ENCODE measurements at places on chromosomes 4 and X.

- DNase-seq, result no peak
These were observed 18.8 kb downstream of the ATP1B4 start for GRCh38 chrX:120380699-120381098.

DNA sequence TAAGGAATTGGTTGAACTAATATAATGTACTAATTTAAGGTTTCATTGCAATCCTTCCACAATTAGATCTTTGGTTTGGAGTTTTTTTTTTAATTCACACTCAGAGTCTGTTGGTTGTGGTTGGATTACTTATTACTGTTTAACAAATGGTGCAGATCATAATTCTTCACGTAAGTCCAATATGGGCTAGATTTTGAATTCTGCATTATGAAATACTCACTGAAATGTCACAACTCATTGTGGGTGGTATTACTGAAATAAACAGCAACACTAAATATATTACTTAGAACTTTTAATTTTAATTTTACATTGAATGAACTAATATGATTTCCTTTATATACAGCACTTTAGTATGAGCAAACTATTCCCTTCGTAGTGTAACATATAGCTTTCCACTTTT is 94.2 kb upstream of the MYOZ2 start:
- DNase-seq, result no peak

DNA sequence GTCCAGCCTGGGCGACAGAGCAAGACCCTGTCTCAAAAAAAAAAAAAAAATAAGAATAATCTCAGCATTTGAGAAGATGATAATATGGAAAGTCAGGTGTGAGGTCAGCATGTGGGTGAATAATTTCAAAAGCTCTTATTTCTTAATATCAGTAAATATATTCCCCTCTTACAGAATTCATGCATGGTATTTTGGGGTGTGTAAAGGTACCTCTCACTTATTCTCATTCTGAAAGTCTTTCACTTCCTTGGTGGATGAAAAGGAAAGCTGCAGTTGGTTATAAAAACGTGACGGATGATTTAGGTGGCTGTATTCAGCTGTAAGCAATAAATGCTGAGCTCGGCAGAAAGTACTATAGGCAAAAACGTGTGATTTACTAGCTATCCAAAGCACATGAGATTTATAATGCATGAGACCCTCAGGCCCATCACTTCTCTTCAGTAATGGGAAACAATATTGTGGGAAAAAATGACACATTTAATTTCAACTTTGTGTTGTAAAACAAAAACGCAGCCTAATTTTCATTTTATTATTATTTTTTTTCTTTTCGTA is 353.2 kb upstream of the MAGEB2 start:
- DNase-seq, result no peak

- DNase-seq, result no peak
These were observed 355.7 kb upstream of the GNPDA2 start for GRCh38 chr4:45082101-45082500.

DNA sequence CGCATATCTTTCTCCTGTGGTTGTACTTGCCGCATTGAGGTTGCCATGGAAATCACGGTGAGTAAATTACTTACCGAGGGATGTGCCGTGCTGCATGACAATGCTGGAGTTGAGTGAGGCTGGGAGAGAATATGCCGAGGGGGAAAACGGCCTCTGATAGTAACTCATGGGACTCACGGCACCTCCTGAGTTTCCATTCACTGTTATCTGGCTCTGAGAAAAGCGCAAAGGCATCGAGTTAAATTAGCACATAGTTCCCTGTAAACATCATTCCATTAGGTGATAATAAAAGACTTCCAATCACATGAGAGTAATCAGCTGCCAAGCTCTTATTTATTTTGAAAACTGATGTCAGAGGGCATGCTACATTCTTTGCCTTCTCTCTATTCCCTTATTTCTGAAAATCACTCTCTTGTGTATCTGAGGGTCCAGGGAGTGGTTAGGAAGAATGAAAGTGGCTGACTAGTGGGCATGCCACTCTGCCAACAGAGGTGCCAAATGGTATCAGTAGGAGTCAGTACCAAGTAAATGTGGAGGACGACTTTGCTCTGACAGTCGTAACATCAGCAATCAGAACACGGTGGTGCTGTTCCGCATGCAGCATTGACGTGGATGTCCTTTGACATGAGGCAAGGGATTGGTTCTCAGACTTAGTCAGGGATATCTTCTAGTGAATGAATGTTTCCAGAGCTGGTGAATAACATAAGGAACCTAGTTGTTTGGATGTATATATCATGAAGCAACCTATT is 126.9 kb upstream of the PDLIM3 start:
- no peak for DNase-seq

DNA sequence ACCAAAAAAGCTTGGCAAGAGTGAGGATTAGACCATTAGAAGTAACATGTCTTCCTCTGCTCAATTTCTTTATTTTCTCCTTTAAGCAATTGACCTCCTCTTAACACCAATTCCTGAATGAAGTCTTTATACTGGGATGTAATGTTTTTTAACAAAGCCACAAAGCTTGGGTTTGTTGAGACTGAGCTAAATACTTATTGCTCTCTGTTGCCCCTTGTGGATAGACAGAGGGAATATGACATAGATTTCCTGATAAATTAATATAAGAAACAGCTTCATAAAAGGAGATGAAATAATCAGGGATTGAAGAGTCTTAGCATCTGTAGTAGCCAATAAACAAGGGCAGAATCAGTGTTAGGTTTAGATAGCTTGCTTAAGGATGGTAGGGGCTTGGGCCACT is 57.6 kb downstream of the CCDC160 start:
- DNase-seq, result no peak

DNA sequence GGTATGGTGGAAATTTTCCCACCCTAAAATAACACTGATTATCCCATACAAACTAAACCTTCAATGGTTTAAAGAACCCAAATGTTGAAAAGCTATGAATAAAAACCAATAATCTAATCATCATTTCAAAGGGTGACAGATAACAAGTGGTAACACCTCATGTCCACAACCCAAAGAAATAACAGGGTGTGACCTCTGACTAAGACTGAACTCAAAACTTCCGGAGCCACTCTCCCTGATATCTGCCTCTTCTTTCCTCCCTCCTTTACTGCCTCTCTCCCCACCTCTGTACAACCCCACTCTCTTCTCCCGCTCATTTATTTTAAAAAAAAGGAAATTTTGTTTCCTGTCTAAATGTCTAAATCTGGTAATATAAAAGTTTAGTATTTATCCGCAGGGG is 11.5 kb downstream of the FBXW7 start:
- no peak for DNase-seq

GRCh38 chrX:103640401-103641155 is 11.8 kb downstream of the TCEAL1 start:
- no peak for DNase-seq

- DNase-seq, result no peak
These were observed 217.7 kb upstream of the INTU start for GRCh38 chr4:127414951-127415606.

GRCh38 chrX:19097553-19098283 is 24.6 kb downstream of the ADGRG2 start:
- DNase-seq, result no peak

GRCh38 chr4:34009951-34010350 is 2234.4 kb downstream of the ARAP2 start:
- no peak for DNase-seq

DNA sequence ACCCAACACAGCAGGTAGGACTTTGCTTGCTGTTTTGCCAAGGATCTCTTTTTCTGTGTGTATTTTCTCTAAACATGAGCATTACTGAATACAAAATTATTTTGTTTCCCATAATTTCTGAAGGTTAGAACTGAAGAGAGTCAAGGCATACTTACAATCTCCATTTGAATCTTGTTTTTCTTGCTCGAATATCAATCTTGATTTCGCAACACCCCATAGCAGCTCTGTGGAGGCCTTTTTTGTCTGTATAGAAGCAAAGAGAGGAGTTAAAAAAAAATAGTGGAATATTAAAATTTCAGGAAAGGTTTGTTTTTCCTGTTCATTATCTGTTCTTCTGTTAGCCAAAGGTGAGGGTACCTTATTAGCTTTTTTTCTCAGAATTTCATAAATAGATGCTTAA is 92.9 kb downstream of the TNIP2 start:
- no peak for DNase-seq

DNA sequence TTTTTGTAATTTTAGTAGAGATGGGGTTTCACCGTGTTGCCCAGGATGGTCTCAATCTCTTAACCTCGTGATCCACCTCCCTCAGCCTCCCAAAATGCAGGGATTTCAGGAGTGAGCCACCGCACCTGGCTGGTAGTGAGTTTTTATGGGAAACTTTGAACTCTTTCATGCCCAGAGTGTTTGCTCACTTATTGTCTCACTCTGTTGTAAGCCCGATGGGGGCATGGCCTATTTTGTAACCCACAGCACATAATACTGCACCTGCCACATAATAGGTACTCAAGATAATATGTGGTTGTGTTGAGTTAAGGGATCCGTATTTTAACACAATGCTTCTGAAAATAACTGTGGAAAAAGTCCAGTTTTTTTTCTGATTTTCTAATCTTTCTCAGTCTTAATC is 109.6 kb upstream of the GIMD1 start:
- DNase-seq, result no peak
